ENCODE measurements at places on chromosomes 5 and 9. TPM values are rescaled to one million over a fixed set of nuclear protein-coding genes. Genes with fewer than 3 reads are reported as not detected.

SHISAL2B gene
- polyA plus RNA-seq = not detected

DNAH5 gene
- 0.49 TPM for polyA plus RNA-seq

ANKRD31 gene
- polyA plus RNA-seq = 0.17 TPM

OR1Q1 gene
- not detected for polyA plus RNA-seq
